ENCODE measurements at places on chromosomes 5 and 9. TPM values are rescaled to one million over a fixed set of nuclear protein-coding genes. Genes with fewer than 3 reads are reported as not detected.
A peak's percentile ranks its signal among the peaks of the same experiment; 100 is the strongest.

Gene ISOC1
- total RNA-seq = 16.6 TPM

Gene PTGER4
- 59.3 TPM for total RNA-seq

Gene SPATA31E1
- total RNA-seq = not detected

Gene PNPLA7
- 15.5 TPM for total RNA-seq

Gene UBAC1
- 32.8 TPM for total RNA-seq

Gene TERT
- not detected for total RNA-seq

Gene PFN3
- total RNA-seq = not detected

Gene RNF130
- total RNA-seq = 18.1 TPM

Gene CCNH
- total RNA-seq = 98.6 TPM

DNA sequence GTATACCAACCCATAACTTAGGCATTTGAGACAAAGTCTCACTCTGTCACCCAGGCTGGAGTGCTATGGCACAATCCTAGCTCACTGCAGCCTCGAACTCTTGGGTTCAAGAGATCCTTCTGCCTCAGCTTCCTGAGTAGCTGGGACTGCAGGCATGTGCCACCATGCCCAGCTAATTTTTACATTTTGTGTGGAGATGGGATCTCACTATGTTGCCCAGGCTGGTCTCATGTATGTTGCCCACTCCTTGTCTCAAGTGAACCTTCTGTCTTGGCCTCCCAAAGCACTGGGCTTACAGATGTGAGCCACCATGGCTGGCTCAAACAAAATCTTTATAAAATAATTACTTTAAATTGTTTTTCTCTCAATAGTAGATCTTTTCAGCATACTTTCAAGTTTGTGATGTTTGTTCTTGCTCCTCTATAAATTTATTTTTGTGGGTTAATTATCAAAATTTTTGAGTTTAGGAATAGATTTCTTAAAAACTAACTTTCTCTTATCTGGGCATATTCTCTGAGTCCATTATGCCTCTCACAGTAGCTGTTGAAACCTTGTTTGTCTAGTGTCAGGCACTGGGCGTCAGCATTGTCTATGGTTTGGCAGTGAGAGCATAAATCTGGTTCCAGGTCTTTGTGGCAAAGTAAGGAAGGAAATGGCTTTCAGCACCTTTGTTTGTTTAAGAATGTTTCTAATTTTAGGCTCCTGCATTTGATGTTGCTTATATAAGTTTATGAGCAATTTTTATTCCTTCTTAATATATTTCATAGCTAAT, 38.7 kb downstream of the NLN start:
- DNase-seq = peak; percentile 74
- peaks cover 5% of the 10 kb centered on the region for H3K4me1 ChIP-seq
- H3K27me3 ChIP-seq = no peaks in the 10 kb centered on the region

GRCh38 chr5:172102913-172103626, 85.0 kb downstream of the STK10 start:
- H3K4me3 ChIP-seq = no peak overlapping the region
- no peak for DNase-seq
- H3K27ac ChIP-seq = no peak overlapping the region
- peaks cover 76% of the 10 kb centered on the region for H3K36me3 ChIP-seq
- H3K4me1 ChIP-seq = peaks cover 17% of the 10 kb centered on the region

DNA sequence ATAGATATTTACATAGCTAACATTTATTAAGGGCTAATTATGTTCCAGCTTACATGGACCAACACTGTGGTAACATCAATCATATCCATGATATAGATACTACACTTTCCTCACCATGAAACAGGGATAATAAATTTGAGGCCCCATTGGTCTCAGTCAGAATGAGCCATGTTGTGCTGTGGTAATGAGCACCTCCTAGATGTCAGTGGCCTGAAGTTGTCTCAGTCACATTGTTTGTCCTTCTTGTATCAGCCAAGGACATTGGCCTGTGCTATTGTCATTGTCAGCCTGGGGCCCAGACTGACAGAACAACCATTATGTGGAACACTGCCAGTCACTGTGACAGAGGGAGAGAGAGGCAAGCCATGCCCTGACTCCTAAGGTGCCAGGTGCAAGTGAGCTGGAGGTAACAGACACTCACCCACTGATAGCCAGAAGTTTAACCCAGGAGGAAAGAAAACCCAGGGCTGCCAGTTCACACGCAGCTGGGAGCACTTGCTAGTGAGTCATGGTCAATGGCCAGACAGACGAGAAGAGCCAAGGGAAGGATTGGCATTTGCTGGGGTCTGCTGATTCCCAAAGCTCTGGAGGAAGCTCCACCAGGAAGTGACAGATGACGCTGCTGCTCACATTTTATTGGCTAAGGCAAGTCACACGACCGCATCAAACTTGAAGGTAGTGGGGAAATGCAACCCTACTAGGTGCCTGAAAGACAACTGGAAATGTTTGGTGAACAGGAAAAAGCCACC, 224.2 kb downstream of the MELK start:
- no peaks in the 10 kb centered on the region for H3K27me3 ChIP-seq
- H3K27ac ChIP-seq = no peak overlapping the region
- no peaks in the 10 kb centered on the region for H3K36me3 ChIP-seq
- H3K4me3 ChIP-seq = no peak overlapping the region

- no peak for DNase-seq
- H3K4me3 ChIP-seq = no peak overlapping the region
- no peaks in the 10 kb centered on the region for H3K36me3 ChIP-seq
- H3K4me1 ChIP-seq = no peaks in the 10 kb centered on the region
Observed at GRCh38 chr5:162299793-162300192, 232.2 kb downstream of the GABRG2 start.

GRCh38 chr5:38613490-38613889, 57.0 kb upstream of the LIFR start:
- no peak overlapping the region for H3K4me3 ChIP-seq
- DNase-seq = no peak
- H3K4me1 ChIP-seq = no peaks in the 10 kb centered on the region
- no peaks in the 10 kb centered on the region for H3K27me3 ChIP-seq
- no peak overlapping the region for H3K27ac ChIP-seq

- no peaks in the 10 kb centered on the region for H3K4me1 ChIP-seq
- H3K4me3 ChIP-seq = no peak overlapping the region
- H3K36me3 ChIP-seq = peaks cover 4% of the 10 kb centered on the region
- no peak for DNase-seq
Observed at GRCh38 chr5:81315830-81316229, 14.4 kb downstream of the ZCCHC9 start.

DNA sequence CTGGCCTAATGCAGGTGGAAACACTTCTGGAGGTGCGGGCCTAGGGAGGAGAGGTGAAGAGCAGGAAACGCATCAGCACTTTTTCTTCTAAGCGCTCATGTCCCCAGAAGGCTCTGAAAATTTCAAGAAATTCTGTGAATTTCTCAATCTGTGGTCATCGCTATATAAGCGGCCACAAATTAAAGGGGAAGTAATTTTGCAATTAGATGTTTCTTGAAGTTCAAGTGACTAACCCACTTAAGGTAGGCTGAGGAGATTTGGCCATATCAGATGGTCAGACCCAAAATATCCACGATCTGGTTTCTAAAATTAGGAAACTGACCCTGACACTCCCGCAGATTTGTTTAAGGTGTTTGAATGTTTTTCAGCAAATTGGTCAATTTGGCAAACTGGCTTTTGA, 16.6 kb upstream of the HMGCR start:
- no peaks in the 10 kb centered on the region for H3K4me1 ChIP-seq
- no peak for DNase-seq
- no peak overlapping the region for H3K27ac ChIP-seq
- H3K36me3 ChIP-seq = no peaks in the 10 kb centered on the region
- no peak overlapping the region for H3K4me3 ChIP-seq

GRCh38 chr5:157620776-157621175, 31.5 kb downstream of the SOX30 start:
- no peak overlapping the region for H3K27ac ChIP-seq
- H3K27me3 ChIP-seq = no peaks in the 10 kb centered on the region
- H3K4me1 ChIP-seq = no peaks in the 10 kb centered on the region
- no peaks in the 10 kb centered on the region for H3K36me3 ChIP-seq
